ENCODE measurements at places on chromosomes 16 and 17.
A peak's percentile ranks its signal among the peaks of the same experiment; 100 is the strongest.

DNA sequence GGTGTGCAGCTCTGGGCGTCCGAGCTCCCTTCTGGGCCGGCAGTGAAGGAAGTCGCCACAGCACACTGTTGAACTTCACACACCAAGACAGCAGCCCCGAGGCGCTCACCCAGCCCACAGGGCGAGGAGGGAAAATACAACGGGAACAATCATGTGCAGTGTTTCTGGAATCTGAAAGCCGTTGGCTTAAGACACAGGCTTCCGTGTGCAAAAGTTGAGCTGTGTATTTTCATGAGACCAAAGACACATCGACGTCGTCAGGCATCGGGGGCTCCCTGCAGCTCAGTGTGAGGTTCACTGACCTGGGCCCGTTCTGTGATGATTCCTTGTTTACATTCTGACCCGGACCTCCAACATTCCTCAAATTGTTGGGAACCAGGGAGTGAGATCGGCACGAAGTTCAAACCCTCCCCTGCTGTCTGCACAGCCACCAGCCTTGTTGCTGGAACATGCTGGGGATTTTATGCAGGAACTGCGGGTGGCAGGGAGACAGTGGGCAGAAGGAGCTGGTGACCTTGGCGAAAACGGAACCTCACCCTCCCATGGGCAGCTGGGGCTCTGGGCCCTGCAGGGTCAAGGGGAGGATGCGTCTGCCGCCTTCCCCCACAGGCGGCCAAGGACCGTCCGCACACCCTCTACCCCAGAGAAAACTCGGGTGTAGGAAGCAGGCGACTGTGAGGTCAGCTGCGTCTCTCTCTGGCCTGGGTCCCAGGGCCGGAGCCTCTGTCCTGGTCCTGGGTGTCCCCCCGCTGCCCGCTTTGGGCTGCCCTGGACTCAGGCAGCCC lies 72.2 kb downstream of the METRNL start:
- no peak for DNase-seq

DNA sequence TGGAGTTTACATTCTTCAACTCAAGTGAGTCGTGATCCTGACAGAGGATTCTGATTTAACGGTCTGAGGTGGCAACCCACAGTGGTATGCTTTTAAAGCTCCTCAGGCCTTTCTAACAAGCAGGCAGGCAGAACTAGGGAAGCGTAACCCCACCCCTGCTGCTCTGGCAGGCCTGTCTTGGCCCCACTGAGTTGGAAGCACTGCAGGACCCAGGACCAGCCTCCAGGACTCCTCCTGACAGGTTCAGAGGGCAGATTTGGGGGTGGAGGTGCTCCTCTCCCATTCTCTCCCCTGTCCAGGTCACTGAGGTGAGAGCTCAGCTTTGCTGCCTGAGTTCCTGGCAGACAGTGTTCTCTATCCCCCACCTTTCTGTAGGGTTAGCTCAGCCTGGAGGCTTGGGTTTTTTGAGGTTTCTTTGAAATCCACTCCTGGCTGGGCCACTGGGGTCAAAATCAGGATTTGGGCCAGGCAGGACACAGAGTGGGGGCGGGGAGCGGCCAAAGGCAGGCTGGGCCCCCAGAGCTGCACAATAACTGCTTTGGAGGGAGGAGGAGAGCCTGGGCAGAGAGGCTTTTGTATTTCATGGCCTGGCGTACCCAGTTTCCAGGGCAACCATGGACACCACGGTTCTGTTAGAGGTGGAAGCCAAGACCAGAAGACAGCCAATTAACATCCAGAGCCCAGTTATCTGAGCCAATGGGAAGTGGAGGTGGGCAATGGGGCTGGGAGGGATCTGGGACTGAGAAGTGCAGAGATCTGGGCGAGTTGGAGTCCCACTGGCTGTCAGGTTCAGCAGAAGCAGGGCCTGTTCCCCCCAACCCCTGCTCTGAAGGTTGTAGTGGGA lies 9.5 kb downstream of the MRPL27 start:
- DNase-seq = no peak

- DNase-seq = no peak
Measured at GRCh38 chr17:64401941-64402340, 11.3 kb upstream of the PECAM1 start.

DNA sequence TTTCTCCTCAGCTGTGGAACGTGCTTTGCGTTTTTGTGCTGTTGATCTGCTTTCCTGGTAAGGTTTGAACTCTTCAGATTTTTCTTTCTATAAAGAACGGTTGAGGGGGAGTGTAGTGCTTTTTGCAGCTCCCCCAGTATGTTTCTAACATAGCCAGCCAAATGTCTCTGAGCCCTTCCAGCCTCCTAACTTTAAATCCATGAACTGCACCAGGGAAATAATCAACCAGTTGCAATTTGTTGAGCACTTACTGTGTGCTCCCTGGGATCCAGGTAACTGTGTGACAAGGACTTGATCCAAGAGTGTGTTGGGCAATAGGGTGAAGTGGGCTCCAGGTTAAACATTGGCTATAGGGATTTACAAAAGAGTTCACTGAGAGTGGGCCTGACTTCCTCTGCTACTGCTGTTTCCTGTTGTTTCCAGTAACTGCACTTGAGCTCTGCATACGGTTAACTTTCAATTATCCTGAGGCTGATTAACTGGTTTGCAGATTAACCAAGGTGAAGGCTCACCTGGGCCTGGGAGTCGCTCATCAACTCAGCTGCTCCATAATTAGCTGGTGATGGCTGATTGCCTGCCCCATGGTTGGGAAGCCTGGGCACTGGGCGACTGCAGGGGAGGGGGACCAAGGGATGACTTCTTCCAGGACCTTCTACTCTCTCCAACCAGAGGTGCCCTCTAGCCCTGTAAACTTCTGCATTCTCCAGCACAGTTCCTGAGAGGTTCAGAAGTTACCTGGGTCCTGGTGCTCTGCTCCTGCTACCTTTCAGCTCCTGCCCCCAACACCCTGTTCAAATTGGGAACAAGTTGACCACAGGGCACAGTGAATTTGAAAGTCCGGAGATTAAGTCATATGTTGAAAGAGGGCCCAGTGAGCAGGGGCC lies 19.5 kb downstream of the HLF start:
- DNase-seq = no peak

GRCh38 chr16:23876256-23876896 lies 40.6 kb downstream of the PRKCB start:
- no peak for DNase-seq

GRCh38 chr17:76957678-76958464 lies 89.7 kb downstream of the MGAT5B start:
- no peak for DNase-seq

GRCh38 chr17:78726513-78726912 lies 55.6 kb downstream of the CYTH1 start:
- DNase-seq = no peak

GRCh38 chr16:75110637-75111513 lies 5.7 kb downstream of the LDHD start:
- DNase-seq = peak; percentile 52

GRCh38 chr16:50025537-50025931 lies 509 bp downstream of the CNEP1R1 start:
- DNase-seq = no peak

- peak; percentile 28 for DNase-seq
Measured at GRCh38 chr16:84911486-84912216, 91.9 kb downstream of the CRISPLD2 start.
